Stimulated activated CD8-positive, alpha-beta memory T cell treated with anti-CD3 and anti-CD28 coated beads, Interleukin-7, amount 100 ng/mL, for 24 hours (primary cell): ENCODE measurements at places on chromosomes 7 and 10.

DNA sequence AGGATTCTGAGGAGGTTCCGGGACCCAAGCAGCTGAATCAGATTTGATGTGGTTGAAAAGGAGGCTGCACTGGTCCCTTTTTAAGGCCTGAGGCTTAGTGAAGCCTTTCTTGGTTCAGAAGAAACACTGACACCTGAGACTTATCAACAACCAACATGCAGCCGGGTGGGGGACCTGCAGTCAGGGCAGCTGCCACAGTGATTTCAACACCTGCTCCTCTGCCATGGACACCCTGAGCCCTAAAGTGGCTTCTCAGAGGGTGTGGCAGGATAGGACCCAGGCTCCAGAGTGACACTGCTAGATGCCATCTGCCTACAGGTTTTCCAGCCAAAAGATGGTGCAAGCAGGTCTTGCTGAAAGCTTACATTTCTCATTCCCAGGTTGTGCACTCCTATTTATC is 99.3 kb downstream of the COL13A1 start:
- no peak for DNase-seq

GRCh38 chr10:124378881-124379471 is 39.7 kb downstream of the OAT start:
- no peak for DNase-seq

DNA sequence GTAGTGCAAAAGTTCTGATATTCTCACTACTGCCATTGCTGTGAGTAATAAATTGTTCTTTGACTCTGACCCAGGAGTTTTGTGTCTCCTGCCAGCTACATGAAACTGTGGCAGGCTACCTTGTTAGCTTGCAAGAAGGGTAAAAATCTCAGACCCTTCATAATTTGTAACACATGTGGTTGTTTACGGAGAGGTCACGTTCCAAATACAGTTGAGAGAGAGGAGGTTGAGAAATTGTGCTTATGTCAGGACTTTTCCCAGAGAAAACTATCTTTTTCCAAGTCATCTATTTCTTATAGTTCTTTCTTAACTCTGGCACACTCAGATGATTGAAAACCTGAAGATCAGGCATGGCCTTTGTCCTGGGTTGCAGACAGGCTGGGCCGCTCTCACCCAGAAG is 114.4 kb upstream of the SVIL start:
- DNase-seq: no peak

GRCh38 chr7:100632951-100633717 is 8.2 kb downstream of the TFR2 start:
- DNase-seq: peak; percentile 30

DNA sequence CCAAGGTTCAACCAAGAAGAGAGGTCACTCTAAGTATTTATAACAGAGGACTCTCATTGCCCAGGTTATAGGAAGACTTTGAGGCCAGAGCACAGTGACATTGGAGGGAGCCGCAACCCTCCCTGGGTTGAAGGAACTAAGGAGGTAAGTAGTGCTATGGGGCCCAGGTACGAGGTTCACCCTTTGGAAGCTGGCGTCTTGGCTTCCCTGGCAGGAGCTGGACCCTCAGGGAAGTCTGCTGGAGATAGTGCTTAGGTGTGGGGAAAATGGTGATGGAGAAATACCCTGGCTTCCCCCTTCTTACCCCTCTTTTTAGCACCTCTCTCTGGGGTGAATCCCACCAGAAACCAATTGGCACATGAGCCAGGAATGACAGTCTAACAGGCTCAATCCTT is 317.9 kb upstream of the ZNF32 start:
- no peak for DNase-seq
